ENCODE measurements at places on chromosomes 7 and 10.

DNA sequence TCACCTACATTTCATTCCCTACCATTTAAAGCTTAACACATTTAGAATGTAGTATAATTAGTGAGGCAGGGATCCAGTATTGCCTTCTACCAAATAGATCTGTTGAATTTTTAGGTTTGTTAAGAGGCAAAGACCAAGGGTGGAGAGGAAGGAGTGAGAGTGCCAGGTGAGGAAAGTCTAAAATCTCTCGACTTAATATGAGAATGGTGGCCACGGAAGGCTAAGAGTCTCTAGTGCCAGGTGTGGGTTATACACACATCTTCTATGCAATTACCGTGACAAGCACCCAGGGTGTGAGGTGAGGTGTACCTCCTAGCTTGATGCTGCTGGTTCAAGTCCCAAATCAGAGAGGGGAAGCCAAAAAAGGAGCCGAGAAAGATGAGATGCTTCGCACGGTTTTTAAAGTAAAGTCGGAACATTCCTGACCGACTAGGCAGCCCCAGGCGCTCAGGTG, 439 bp downstream of the IQUB start:
- no peak for DNase-seq

- no peak for DNase-seq
These were observed 4.9 kb downstream of the TRIM8 start for GRCh38 chr10:102648889-102649796.

- no peak for DNase-seq
These were observed 59.3 kb downstream of the C10orf105 start for GRCh38 chr10:71660313-71660712.

- no peak for DNase-seq
These were observed 67.9 kb downstream of the ZNF680 start for GRCh38 chr7:64494912-64495461.

- no peak for DNase-seq
These were observed 70.7 kb upstream of the TNRC18 start for GRCh38 chr7:5494320-5494682.

DNA sequence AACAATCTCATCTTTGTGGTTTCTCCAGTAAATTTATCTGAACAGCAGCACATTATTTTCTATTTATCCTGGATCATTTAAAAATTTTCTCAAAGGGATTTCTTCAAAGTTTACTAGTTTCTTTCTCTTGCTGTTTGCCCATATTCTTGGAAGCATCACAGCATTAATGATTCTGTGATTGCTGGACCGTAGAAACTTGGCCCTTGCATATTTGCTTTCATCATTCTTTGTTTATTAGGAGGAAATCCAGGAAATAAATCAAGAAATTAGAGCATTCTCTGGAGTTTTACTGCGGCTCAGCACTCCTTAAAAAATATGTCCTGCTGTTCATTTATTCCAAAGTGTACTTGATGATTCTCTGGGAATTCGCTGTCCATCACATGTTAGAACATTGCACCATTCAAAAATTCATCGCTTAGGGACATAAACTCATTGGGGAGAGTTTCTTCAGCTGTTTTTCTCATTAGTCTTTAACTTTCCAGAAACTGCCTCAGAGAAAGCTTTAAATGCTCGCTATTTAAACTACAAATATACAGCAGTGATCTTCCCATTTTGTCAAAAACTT, 264.0 kb upstream of the CDC14C start:
- DNase-seq, result no peak

GRCh38 chr7:2982831-2983230, 60.8 kb downstream of the CARD11 start:
- DNase-seq, result no peak

GRCh38 chr7:140618306-140618705, 22.3 kb downstream of the DENND2A start:
- no peak for DNase-seq

DNA sequence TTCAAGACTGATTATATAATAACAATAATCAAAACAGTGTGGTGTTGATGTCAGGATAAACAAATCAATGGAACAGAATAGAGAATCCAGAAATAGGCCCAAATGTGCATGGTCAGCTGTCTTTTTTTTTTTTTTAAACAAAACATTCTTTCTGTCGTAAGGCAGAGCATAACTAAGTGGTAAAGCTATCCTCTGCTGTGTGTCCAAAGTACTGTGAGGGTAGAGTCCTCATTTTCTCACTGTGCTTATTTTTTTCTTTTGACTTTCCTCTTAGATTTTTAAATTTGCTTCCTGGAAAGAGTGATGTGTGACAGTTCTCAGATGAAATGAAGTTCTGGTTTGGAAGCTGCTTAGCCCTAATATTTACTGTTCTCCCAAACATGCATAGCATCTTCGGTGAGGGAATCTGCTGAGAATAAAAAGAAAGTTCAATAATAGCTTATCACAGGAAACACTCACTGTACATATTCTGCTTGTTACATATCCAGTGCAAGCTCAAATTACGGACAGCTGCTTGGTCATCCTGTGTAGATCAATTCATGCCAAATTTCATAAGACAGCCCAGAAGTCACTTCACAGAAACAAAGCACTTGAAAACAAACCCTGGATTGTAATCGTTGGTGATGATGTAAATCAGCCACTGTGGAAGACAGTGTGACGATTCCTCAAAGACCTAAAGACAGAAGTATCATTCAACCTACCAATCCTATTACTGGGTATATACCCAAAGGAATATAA, 423.9 kb downstream of the NEBL start:
- peak; percentile 22 for DNase-seq

DNA sequence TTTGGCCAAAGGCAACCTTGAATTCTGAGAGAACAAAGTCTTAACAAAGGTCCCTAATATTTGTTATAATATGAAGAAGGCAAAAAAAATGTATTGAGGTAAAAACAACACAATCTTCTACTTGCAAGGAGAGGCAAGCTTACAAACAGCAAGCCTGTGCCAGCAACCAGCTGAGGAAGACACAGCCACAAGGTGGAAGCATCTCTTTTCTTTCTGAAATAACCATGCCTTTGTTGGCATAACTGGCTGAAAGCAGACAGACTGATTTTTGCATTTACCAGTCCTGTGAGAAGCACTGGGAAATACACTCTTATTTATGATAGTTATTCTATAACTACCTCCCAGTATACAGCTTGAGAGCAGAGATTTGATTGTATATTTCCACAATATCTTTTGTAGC, 292.0 kb downstream of the PHTF2 start:
- DNase-seq, result peak; percentile 34

GRCh38 chr10:70191972-70192305, 21.6 kb upstream of the SAR1A start:
- DNase-seq, result peak; percentile 96

DNA sequence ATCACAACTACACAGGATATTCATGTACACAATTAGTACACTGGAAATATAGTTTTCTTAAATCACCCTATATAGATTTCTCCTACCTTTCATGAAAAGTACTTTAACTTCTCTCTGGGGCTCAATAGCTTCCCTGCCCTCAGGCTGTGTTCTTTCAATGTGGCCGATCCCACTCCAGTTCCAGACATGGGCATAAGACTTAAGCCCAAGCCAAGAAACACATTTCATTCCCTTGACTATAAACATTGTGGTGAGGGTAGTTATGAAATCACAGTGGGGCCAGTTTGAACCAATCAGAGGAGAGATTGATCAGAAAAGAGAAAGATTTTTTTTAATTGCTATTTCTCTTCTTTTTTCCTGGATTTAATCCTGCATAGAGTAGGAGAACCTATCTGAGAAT, 904.6 kb upstream of the SORCS1 start:
- DNase-seq, result no peak

GRCh38 chr10:87585565-87586514, 73.8 kb upstream of the PAPSS2 start:
- DNase-seq, result peak; percentile 68

DNA sequence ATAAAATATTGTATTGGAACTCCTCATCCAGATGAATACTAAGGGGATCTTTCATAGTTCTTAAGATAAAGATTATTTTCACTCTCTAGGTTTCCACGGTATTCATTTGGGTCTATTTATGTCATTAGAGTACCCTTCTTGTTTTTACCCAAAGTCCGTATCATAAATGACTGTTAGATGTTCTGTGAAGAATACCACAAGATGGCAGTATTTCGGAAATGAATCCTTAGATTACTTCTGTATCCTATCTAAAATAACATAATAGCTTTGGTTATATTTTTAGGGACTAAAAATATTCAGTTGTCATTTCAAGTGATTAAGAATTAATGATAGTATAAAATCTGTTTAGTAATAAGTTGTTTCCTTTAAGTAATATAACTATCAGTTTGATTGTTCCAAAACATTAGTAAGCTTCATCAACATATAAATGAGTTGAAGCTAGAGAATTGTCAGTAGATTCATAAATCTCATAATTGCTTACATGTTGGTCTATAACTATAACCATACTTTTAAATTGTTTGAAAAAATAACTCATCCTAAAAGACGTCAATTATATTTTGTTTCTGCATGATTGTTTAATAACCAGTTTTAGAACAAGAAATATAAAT, 337.5 kb upstream of the KCND2 start:
- peak; percentile 56 for DNase-seq

DNA sequence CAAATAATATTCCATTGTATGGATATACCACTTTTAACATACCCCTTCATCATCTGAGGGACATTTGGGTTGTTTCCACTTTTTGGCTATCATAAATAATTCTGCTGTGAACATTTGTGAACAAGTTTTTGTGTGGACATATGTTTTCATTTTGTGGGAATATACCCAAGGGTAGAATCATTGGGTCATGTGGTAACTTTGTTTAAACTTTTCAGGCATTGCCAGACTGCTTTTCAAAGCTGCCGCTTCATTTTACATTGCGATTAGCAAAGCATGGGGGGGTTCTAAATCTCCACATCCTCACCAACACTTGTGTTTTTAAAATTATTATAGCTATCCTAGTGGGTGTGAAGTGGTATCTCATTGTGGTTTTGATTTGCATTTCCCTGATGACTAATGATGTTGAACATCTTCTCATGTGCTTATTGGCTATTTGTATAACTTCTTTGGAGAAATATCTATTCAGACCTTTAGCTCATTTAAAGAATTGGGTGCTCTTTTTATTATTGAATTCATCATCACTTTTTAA, 8.4 kb upstream of the HHEX start:
- no peak for DNase-seq

DNA sequence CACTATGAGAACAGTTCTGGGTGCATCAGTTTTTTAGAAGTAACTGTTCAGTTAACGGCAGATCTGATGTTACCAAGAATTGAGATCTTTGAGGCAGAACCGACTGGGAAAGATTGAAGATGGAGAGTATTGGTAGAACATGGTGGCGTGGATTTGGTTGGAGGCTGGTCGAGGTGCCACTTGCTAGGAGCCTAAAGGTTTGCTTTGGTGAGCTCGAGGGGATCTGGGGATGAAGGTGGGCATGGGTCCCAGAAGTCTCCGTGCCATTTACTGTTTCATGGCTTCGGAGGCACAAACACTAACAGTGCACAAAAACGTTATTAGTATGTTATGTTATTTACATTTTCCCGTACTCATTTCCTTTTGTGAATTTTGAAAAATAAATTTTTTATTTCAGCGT, 81.4 kb downstream of the ADCY1 start:
- DNase-seq, result no peak

GRCh38 chr7:112855227-112855626, 65.0 kb upstream of the TMEM168 start:
- no peak for DNase-seq

- peak; percentile 62 for DNase-seq
These were observed 91.9 kb upstream of the JAZF1 start for GRCh38 chr7:28272461-28272877.

- no peak for DNase-seq
These were observed 61.9 kb downstream of the TRIM24 start for GRCh38 chr7:138521837-138522461.

DNA sequence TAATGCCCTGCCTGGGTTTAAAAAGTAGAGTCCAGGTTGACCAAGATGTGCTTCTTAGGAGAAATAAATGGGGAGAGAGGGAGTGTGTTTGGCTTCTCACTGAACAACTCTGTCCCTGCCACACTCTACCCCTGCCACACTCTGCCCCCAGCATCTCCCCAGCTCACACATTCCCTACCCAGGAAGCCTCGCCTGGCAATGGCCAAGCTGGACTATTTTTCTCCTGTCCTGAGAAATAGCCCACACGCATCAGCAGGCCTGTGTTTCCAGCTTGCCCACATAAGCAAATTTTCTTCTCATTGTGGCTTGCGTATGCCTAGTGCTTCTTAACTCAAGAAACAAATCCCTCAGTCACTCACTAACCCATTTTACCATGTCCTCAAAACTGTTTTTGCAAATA, 1.8 kb downstream of the LRRC18 start:
- no peak for DNase-seq

DNA sequence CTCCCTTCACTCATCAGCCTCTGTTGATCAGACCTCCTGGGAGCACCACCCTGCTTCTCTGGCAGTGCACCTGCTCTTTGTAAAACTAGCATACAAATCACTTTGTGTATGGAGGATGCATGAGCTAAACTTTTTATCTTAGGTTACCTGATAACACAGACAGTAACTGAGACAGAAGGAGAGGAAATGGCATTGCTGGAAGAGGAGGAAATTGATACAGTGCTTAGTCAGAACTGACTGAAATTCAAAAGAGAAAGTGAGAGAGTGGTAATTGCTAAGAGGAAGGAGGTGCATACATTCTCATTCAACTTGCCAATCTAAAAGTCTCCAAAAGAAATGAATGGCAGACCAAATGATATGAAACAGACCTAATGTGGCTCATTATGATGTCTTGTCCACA, 1120.7 kb downstream of the GATA3 start:
- DNase-seq, result no peak

DNA sequence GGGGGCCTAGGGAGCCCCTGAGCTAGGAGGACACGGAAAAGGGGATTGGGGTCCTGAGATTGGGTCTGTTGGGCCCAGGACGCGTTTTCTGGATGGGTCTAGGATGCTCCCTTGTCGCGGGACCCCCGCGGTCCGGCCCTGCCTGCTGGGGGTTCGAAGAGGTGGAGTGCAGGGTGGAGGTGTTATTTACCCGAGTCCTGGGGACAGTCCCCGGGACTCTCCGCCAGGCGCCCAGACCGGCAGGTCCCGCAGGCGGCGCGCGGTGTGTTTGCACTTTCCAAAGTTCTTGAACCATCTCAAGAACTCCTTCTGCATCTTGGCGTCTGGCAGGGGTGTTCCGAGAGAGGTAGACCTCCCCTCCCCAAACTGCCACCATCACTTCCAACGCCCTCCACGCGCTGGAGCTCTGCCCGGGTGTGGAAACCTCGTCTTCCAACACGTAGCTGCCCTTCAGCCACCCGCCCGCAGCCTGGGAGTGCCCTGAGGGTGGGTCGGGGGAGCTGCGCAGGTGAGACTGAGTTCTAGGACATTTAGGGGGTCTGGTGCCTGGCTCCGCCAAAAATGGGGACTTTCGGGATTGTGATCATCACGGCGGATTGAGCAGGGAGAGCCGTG, 569 bp downstream of the CAV1 start:
- no peak for DNase-seq

- no peak for DNase-seq
These were observed 6.6 kb downstream of the CPA1 start for GRCh38 chr7:130386876-130387275.

GRCh38 chr10:132272231-132272971, 35.3 kb downstream of the STK32C start:
- peak; percentile 34 for DNase-seq

- DNase-seq, result no peak
These were observed 25.3 kb downstream of the ASNS start for GRCh38 chr7:97846945-97847344.

GRCh38 chr10:45673074-45673648, 589 bp upstream of the ZFAND4 start:
- DNase-seq, result no peak
